Gastrocnemius medialis (tissue), 4 donors: ENCODE measurements at places on chromosomes 11 and 22. TPM values are rescaled to one million over a fixed set of nuclear protein-coding genes. Genes with fewer than 3 reads are reported as not detected.

- no peak overlapping the region for H3K27ac ChIP-seq
- no peaks in the 10 kb centered on the region for H3K27me3 ChIP-seq
- H3K4me1 ChIP-seq: peaks cover 10% of the 10 kb centered on the region
Measured at GRCh38 chr11:35785287-35786167, 123.0 kb downstream of the TRIM44 start.

- H3K36me3 ChIP-seq: no peaks in the 10 kb centered on the region
- H3K4me3 ChIP-seq: no peak overlapping the region
- H3K4me1 ChIP-seq: no peaks in the 10 kb centered on the region
- H3K27ac ChIP-seq: no peak overlapping the region
- H3K27me3 ChIP-seq: peaks cover 7% of the 10 kb centered on the region
Measured at GRCh38 chr22:22740560-22741276, 96.3 kb downstream of the GGTLC2 start.

DNA sequence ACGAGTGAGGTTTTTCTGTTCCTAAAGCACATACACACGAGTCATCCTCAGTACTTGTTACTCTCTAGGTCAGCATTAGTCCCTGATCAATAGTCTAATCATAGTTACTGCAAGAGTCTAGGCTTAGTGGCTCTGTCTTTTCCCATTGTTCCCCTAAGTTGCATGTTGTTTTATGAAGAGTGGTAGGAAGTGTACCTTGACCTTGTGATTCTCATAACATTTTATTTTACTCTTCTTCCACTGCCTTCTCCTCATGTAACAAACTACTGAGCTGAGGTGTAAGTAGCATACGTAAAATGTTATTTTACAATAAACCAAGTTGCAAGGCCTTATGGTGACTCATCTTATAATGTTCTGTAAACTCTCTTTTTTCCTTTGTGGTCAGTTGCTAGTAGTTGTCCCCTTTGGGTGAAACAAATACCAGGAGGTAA, 15.0 kb downstream of the METTL15 start:
- DNase-seq: no peak
- H3K27me3 ChIP-seq: no peaks in the 10 kb centered on the region
- no peak overlapping the region for H3K4me3 ChIP-seq
- H3K36me3 ChIP-seq: no peaks in the 10 kb centered on the region
- no peak overlapping the region for H3K27ac ChIP-seq

- no peaks in the 10 kb centered on the region for H3K36me3 ChIP-seq
- H3K4me3 ChIP-seq: no peak overlapping the region
- no peaks in the 10 kb centered on the region for H3K27me3 ChIP-seq
- no peak for DNase-seq
- H3K27ac ChIP-seq: no peak overlapping the region
- no peaks in the 10 kb centered on the region for H3K4me1 ChIP-seq
Measured at GRCh38 chr11:67667490-67668191, 6.8 kb downstream of the ALDH3B2 start.

DNA sequence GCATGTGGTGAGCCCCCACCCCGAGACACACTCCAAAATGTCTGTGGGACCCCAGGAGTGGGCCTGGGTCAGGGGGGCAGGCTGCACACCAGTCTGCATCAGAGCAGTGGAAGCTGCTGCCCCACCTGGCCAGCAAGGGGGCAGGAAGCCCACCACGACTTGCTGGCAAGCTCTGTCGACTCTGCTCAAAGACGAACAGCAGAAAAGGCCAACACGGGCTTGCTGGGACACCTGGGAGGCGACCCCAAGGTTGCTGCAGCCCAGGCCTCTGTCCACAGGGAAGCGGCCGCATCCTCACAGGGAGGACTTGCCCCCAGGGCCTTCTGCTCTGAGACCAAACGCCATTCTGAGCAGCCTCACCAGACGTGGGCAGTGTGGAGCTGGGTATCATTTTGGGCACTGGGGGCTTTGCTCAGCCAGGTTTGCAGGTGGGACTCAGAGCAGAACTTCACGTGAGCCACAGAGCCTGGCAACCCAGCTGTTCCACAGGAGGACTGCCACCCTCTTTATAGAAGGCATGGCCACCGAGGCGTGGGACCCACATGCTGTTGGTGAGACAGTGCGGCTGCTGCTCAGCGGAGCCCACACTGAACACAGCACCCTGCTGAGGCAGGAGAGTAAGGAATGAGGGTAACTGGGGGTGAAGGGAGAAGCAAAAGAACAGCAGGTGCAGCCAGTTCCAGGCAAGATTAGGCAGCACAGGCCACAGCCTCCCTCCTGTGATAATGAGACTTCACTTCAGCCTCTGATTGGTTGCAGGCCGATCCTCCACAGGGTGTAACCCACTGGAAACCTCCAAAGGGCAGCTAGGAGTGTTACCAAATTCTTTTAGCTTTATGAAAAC, 11.0 kb downstream of the IL17REL start:
- H3K27me3 ChIP-seq: no peaks in the 10 kb centered on the region
- DNase-seq: no peak
- no peak overlapping the region for H3K4me3 ChIP-seq
- no peaks in the 10 kb centered on the region for H3K4me1 ChIP-seq
- H3K36me3 ChIP-seq: no peaks in the 10 kb centered on the region

GRCh38 chr22:25757686-25758085, 15.7 kb downstream of the MYO18B start:
- no peaks in the 10 kb centered on the region for H3K27me3 ChIP-seq
- H3K4me3 ChIP-seq: no peak overlapping the region
- no peak for DNase-seq

DNA sequence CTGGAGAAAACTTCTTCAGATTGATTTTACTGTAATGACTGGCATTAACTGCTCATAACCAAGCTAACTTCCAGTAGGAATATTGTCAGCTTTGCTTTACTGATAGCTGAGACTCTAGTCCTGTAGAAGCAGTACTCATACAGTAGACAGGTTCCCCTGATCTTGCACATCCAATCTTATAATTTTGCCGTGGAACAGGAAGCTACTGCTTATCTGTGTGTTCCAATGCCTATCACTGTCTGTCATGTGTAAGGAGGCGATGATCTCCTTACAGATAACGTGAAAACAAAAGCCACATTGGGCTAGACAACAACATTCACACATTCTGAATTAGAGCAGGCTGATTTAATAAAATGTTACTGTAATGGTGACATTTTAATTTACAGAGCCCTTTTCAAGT, 13.2 kb downstream of the HSD17B12 start:
- no peaks in the 10 kb centered on the region for H3K36me3 ChIP-seq
- H3K4me1 ChIP-seq: peaks cover 3% of the 10 kb centered on the region
- no peak for DNase-seq
- H3K27ac ChIP-seq: no peak overlapping the region
- no peaks in the 10 kb centered on the region for H3K27me3 ChIP-seq

GRCh38 chr11:47104261-47104950, 72.3 kb downstream of the ARFGAP2 start:
- H3K4me3 ChIP-seq: no peak overlapping the region
- no peaks in the 10 kb centered on the region for H3K36me3 ChIP-seq
- H3K4me1 ChIP-seq: no peaks in the 10 kb centered on the region
- H3K27ac ChIP-seq: no peak overlapping the region

DNA sequence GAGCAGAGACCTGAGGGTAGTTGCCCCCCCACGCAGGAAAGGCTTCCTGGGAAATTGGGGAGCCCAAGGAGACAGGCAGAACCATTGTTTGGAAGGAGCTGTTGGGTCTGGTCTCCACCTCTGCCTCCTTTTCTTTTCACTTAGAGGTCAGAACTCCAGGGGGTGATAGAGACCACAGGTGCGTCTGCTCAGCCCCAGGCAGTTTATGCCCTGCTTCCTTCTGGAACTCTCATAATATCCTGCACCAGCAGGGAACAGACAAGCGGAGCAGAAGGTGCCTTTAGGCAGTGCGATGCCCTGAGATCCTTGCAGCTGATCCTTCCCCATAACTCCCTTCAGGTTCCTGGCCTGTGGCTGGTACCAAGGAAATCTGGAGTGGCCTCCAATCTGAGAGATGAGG, 120.2 kb downstream of the NECTIN1 start:
- H3K4me1 ChIP-seq: no peaks in the 10 kb centered on the region
- H3K27ac ChIP-seq: no peak overlapping the region
- H3K4me3 ChIP-seq: no peak overlapping the region
- H3K36me3 ChIP-seq: no peaks in the 10 kb centered on the region
- no peaks in the 10 kb centered on the region for H3K27me3 ChIP-seq
- DNase-seq: no peak

- H3K27me3 ChIP-seq: no peaks in the 10 kb centered on the region
- H3K4me3 ChIP-seq: no peak overlapping the region
- H3K4me1 ChIP-seq: peaks cover 49% of the 10 kb centered on the region
- peaks cover 4% of the 10 kb centered on the region for H3K36me3 ChIP-seq
- no peak for DNase-seq
Measured at GRCh38 chr22:39313258-39314001, 6.0 kb downstream of the RPL3 start.

- no peak for DNase-seq
- no peaks in the 10 kb centered on the region for H3K4me1 ChIP-seq
- H3K36me3 ChIP-seq: no peaks in the 10 kb centered on the region
- no peaks in the 10 kb centered on the region for H3K27me3 ChIP-seq
Measured at GRCh38 chr11:129090056-129090455, 102.1 kb downstream of the ARHGAP32 start.

GRCh38 chr22:26453812-26454500, 24.9 kb downstream of the ASPHD2 start:
- peaks cover 46% of the 10 kb centered on the region for H3K36me3 ChIP-seq
- H3K27me3 ChIP-seq: no peaks in the 10 kb centered on the region
- no peak for DNase-seq
- H3K27ac ChIP-seq: no peak overlapping the region

DNA sequence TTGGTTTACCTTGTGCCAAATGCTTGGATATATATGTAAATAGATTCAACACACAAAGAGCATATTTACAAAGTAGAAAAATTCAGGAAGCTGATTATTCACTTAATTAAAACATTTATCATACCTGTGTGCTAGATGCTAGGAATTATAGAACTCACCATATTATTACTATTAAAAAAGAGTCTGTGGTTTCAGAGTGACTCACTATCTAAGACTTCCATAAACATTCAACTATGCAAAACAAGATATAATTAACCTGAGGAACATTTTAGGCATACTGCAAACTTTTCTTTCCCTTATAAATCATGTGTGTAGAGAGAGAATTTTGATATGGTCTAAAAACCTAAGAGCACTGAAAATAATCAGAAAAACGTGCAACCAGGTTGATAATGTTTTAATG, 27.3 kb downstream of the CTSC start:
- H3K4me3 ChIP-seq: no peak overlapping the region
- no peaks in the 10 kb centered on the region for H3K27me3 ChIP-seq
- H3K27ac ChIP-seq: no peak overlapping the region
- no peak for DNase-seq
- no peaks in the 10 kb centered on the region for H3K36me3 ChIP-seq

DNA sequence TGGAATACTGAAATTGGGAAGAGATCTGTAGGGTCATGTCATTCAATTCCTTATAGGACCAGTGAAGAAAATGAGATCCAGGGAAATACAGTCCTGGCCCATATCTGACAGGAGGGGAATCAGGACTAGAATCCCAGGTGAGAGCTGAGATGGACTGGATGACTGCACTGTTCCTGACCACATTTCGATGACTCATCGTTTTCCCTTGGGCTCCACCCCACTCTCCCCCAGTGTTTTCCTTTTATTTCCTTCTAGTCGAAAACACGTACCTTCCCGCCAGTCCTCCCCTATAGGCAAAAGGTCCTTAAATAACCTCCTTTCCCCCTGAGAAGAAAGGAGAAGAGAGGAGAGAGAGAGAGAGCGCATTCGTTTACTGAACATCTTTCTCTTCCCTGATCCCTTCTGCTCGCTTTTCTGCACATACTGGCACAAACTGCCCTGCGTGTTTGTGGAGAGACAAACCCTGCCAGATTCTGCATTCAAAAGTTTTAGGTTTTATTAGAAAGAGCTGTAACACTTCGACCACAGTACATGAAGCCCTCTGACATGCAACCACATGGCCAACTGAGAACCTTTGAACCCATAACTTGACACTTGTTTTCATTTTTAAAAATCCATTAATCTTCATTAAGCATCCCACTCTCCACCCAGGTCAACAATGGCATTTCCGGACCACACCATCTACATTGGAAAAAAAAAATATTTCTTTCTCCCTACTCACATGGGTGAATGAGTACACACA, 565.7 kb downstream of the METTL15 start:
- no peak for DNase-seq
- H3K4me3 ChIP-seq: no peak overlapping the region
- no peaks in the 10 kb centered on the region for H3K27me3 ChIP-seq
- no peaks in the 10 kb centered on the region for H3K4me1 ChIP-seq
- no peaks in the 10 kb centered on the region for H3K36me3 ChIP-seq

- H3K36me3 ChIP-seq: no peaks in the 10 kb centered on the region
- H3K27ac ChIP-seq: no peak overlapping the region
- peaks cover 5% of the 10 kb centered on the region for H3K4me1 ChIP-seq
- H3K27me3 ChIP-seq: no peaks in the 10 kb centered on the region
- peak overlapping the region; percentile 21 for H3K4me3 ChIP-seq
Measured at GRCh38 chr11:85132851-85133585, 494.1 kb downstream of the DLG2 start.

DNA sequence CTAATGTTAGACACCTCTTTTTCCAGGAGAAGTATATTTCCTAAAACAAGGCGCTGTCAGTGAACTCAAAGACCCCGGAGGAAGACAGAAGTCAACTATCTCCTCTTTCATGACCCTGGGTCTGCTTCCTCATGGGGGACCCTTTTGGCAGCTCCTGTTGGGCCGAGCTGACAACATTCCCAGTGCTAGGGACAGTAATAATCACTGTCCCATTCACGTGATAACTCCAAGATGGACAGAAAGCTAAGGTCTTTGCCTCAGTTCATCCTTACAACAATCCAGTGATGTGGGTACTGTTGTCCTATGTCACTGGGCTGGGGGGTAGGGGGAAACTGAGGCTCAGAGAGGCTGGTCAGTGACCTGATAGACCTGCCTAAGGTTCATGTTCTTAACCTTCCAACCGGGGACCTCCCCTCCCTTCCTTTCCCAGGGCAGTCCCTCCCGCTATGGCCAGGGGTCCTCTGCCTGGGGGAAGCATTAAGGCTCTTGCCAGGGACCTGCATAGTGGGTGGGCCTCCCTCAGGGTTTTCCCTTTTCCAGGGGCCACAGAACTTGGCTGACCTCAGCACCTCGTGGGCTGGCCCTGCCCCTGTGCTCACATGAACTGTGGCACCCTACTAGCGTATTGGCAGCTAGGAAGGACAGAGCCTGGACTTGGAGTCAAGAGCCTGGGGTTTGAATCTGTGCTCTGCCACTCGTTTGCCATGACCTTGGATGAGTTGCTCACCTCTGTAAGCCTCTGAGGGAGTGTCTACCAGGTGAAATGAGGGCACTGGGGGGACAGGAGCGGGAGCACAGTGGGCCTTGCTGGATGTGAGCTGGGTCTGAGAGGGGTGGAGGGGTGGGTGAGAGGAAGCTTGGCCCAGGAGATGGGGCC, 53.6 kb downstream of the LRRC32 start:
- H3K36me3 ChIP-seq: no peaks in the 10 kb centered on the region
- H3K4me3 ChIP-seq: no peak overlapping the region
- no peaks in the 10 kb centered on the region for H3K27me3 ChIP-seq

Gene TBX10
- not detected for total RNA-seq

Gene CCND1
- total RNA-seq: 4.4 TPM

Gene GNAZ
- total RNA-seq: 0.92 TPM

Gene TMEM218
- 6.3 TPM for total RNA-seq

Gene C22orf31
- total RNA-seq: not detected

Gene CDPF1
- total RNA-seq: 10.0 TPM

Gene DGCR6
- 15.2 TPM for total RNA-seq

Gene P2RX6
- 41.8 TPM for total RNA-seq

Gene BLID
- 0.66 TPM for total RNA-seq

Gene OOSP1
- total RNA-seq: not detected

Gene MYBPC3
- not detected for total RNA-seq

Gene LYVE1
- 12.1 TPM for total RNA-seq

Gene CDC42EP2
- 5.0 TPM for total RNA-seq

Gene TMEM121B
- total RNA-seq: 0.27 TPM
